Endodermal cell (in vitro differentiated cells): ENCODE measurements at places on chromosomes 2 and 18. TPM values are rescaled to one million over a fixed set of nuclear protein-coding genes. Genes with fewer than 3 reads are reported as not detected.

ABCB11 gene
- 0.04 TPM in 1 of 3 replicates, not detected in the others for total RNA-seq

GATA6 gene
- 106 to 288 TPM (median 113 TPM) in 3 replicates for total RNA-seq

BOK gene
- total RNA-seq, result 23.2 and 24.5 TPM in 2 replicates

PELI1 gene
- total RNA-seq, result 183 to 225 TPM (median 184 TPM) in 3 replicates

GRCh38 chr2:236208019-236208926 is 40.1 kb upstream of the GBX2 start:
- H3K27me3 ChIP-seq, result no peaks in the 10 kb centered on the region
- DNase-seq, result no peak
- no peaks in the 10 kb centered on the region for H3K36me3 ChIP-seq
- H3K4me1 ChIP-seq, result no peaks in the 10 kb centered on the region
- H3K27ac ChIP-seq, result no peak overlapping the region

- H3K4me3 ChIP-seq, result no peak overlapping the region
- no peaks in the 10 kb centered on the region for H3K27me3 ChIP-seq
- no peaks in the 10 kb centered on the region for H3K36me3 ChIP-seq
- H3K4me1 ChIP-seq, result no peaks in the 10 kb centered on the region
These were observed 40.5 kb downstream of the LONRF2 start for GRCh38 chr2:100281521-100282438.

DNA sequence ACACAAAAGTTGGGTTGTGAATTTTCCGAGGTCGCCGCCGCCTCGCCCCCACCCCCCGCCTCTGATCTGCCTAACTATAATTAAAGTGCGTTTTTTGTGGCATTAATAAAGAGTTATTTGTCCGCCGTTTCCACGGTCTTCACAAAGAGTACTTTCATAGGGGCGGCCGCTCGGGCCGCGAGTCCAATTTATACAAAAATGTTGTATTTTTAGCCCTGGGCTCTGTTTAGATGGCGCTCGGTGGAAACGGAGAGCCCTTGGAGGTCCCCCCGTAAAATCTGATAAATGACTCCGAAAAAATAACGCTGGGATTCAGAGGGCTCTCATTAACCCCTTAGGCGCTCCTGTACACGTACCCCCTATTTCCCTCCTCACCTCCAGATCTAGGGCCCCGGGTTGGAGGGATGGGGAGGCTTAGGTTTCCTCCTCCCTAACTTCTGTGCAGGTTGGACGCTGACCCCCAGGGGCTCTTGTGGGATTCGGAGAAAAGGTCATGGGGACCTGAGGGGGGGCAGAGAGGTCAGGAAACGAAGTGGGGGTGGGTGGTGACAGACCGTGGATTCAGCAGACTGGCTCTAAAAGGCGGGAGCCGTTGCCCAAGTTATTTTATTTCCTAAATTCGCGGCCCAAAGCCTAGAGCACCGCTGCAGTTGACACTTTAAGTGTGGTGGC is 1.9 kb downstream of the CYP26B1 start:
- peak overlapping the region; percentile 65 for H3K4me3 ChIP-seq
- no peaks in the 10 kb centered on the region for H3K4me1 ChIP-seq
- no peak overlapping the region for H3K27ac ChIP-seq
- H3K27me3 ChIP-seq, result peaks cover 99% of the 10 kb centered on the region
- no peaks in the 10 kb centered on the region for H3K36me3 ChIP-seq

DNA sequence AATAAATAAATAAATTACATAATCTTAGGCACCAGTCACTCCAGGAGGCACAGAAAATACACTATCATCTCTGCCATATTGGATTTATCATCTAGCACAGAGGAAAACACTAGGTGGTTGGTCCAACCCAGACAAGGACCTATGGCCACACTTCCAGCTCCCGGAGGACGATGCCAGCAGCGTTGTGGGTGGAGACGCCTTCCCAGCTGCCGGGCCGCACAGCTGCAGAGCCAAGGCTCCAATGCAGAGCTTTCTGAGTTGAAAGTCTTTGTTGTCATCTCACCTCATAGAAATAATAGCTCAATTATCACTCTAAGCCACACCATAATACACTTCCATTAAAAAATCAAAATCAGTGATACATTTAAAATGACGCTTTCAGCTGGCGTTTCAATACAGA is 457.1 kb upstream of the SALL3 start:
- no peaks in the 10 kb centered on the region for H3K36me3 ChIP-seq
- no peaks in the 10 kb centered on the region for H3K4me1 ChIP-seq
- no peak overlapping the region for H3K4me3 ChIP-seq
- no peak for DNase-seq
- no peak overlapping the region for H3K27ac ChIP-seq
- no peaks in the 10 kb centered on the region for H3K27me3 ChIP-seq

DNA sequence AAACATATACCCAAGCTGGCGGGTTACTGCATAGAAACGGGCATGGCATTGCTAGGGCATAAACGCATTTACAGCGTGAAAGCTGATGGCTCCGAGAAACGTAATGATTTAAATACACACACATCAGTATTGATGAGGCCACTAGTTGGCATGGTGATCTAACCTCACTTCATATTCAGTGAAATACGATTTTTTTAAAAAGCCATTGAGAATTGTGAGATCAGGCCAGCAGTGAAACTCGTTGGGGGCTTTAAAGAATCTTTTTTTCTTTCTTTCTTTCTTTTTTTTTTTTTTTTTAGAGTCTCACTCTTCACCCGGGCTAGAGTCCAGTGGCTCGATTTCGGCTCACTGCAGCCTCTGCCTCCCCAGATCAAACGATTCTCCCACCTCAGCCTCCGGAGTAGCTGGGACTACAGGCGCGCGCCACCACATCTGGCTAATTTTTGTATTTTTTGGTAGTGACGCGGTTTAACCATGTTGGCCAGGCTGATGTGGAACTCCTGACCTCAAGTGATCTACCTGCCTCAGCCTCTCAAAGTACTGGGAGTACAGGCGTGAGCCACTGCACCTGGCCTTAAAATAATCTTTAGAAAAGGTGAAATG is 2.4 kb upstream of the SMAD7 start:
- no peaks in the 10 kb centered on the region for H3K27me3 ChIP-seq
- peaks cover 10% of the 10 kb centered on the region for H3K4me1 ChIP-seq
- H3K4me3 ChIP-seq, result peak overlapping the region; percentile 96
- DNase-seq, result no peak
- H3K36me3 ChIP-seq, result peaks cover 15% of the 10 kb centered on the region

GRCh38 chr18:22452226-22452668 is 34.5 kb upstream of the CTAGE1 start:
- H3K4me3 ChIP-seq, result no peak overlapping the region
- no peak overlapping the region for H3K27ac ChIP-seq
- H3K36me3 ChIP-seq, result no peaks in the 10 kb centered on the region
- DNase-seq, result no peak

- H3K36me3 ChIP-seq, result no peaks in the 10 kb centered on the region
- DNase-seq, result no peak
- no peak overlapping the region for H3K4me3 ChIP-seq
- H3K4me1 ChIP-seq, result no peaks in the 10 kb centered on the region
These were observed 366.0 kb downstream of the CMPK2 start for GRCh38 chr2:6499691-6500090.

DNA sequence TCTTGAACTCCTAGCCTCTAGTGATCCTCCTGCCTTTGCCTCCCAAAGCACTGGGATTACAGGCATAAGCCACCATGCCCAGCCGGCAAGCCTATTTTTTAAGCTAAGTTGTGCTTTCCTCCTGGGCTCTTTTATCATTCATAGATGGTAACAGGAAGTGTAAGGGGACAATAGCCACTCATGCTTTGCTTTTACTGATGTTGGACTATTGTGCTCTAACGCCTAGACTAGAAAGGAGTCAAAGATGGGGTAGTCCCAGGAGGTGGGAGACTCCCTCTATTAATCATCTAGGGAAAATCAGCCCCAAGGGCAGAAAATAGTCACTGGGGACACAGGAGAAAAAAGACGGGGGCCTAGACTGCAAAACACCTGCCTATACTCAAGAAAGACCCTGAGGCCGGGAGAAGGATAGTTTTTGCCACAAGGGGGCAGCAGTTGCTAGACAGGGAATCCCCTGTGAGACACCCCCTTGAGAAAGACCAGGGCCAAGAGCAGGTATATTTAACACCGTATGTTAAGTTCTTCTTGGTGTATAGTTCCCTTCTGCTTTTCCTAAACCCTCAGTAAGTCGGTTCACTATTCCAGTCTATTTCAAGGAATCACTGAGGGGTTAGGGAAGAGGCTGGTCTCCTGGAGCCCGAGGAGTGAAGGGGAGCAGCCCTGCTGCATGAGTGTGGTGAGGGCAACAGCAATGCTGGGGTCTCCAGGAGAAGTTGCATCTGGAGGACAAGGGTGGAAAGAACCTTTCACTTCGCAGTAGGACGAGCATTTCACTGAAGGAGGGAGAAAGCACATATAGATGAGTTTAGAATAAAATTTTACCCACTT is 2.1 kb upstream of the CXCR1 start:
- no peaks in the 10 kb centered on the region for H3K4me1 ChIP-seq
- H3K27ac ChIP-seq, result no peak overlapping the region
- peak; percentile 92 for DNase-seq
- no peak overlapping the region for H3K4me3 ChIP-seq
- H3K36me3 ChIP-seq, result no peaks in the 10 kb centered on the region

DNA sequence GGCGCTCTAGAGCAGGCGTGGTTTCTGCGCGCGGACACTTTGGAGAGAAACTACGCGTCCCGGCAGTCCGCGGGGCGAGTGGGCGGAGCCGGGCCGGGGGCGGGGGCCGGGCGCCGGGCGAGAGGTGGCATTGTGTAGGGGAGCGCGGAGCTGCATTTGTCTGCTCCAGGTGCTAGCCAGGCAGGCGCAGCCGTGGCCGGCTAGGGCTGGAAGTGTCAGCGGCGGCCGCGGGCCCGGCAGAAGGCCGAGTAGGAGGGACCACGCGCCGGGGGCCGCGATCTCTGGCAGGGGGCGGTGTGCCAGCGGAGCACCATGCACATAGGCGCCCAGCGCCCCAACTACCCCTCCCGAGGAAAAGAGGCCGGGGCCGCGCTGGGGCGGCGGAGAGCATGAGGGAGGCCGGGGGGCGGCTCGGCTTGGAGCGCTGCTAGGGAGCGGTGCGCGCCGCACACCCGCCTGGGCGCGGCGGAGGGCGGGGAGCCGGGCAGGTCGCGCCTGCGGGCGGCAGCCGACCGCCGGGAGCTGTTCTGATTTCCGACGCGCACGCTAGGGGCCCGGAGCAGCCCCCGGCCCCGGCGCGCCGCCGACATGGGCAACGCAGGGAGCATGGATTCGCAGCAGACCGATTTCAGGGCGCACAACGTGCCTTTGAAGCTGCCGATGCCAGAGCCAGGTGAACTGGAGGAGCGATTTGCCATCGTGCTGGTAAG is at the start of gene FMNL2:
Gene FMNL2, plus strand, starts transcription at position 159 of the 710 bp plus-strand sequence.
- peak within 1 kb of the TSS; percentile 94 for H3K4me3 ChIP-seq
- peak within 1 kb of the TSS; percentile 85 for H3K27ac ChIP-seq
- peaks cover 9% of the 10 kb centered on the region for H3K27me3 ChIP-seq
- DNase-seq, result peak; percentile 98

DNA sequence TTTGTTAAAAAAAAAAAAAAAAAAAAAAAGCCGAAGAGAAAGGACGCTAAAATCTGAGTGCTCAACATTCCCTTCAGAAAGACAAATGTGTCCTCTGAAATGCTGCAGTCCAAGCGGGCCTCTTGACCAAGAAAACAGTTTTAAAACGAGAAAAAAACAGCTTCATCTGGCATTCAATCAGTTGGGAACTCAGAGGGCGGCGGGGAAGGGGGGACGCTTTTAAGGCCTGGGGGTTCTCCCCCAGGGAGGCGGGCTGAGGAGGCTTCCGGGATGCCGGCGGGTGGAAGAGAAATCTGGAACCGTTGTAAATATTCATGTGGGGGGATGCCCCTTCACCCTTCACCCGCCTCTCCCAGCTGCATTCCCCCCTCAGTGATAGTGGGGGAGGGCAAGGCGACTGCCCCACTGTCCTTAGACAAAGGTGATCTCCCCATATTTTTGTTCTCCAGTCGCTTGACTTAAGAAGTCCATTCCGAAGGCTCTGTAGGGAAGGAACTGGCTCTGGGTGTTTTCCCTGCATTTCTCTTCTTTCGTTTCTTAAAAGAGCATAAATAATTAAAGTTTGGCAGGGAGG is 3.3 kb upstream of the HOXD11 start:
- peak overlapping the region; percentile 27 for H3K4me3 ChIP-seq
- no peaks in the 10 kb centered on the region for H3K36me3 ChIP-seq
- H3K27me3 ChIP-seq, result peaks cover 99% of the 10 kb centered on the region
- H3K4me1 ChIP-seq, result no peaks in the 10 kb centered on the region
- no peak overlapping the region for H3K27ac ChIP-seq
